ENCODE measurements at places on chromosomes 6 and 20.

GRCh38 chr6:103587722-103588121, 1272.0 kb downstream of the HACE1 start:
- no peak for DNase-seq

DNA sequence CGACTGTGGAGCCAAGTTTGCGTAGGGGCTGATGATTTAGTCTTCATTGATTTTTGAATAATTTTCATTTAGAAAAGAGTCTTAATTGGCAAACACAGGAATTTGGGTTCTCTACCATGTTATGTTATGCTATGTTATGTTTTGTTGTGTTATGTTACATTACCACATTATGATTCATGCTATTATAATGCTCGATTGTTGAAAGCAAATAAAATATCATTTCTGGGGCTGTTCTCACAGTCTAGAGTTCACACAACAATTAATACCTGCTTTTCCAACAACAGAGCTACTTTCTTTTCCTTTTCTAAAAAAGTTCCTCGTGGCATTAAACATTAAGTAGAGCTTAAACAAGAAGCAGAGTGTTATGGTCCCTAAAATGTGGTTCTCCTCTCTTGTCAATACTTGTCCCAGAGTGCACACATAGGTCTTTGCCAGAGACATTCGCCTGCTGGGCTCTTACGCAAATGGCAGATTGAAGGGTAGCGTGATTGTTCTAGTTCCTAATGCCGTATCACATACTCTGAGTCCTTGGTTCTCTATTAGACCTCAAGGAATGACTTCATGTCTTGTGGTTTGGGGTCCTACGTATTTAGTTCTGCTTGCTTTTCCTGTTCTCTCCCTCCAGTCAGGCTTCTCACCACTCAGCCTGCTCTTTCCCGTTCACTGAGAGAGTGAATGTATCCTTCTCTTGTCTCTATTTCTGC, 370.3 kb downstream of the CD109 start:
- DNase-seq, result no peak

- no peak for DNase-seq
Observed at GRCh38 chr6:53398247-53399026, 49.7 kb upstream of the ELOVL5 start.

GRCh38 chr6:111122458-111123286, 35.4 kb downstream of the SLC16A10 start:
- DNase-seq, result no peak

Measured in CD4-positive, alpha-beta T cell treated with Interleukin-1 beta for 1 hour (primary cell).